Esophagus squamous epithelium (tissue), 5 donors: ENCODE measurements at places on chromosomes 12 and 14. TPM values are rescaled to one million over a fixed set of nuclear protein-coding genes. Genes with fewer than 3 reads are reported as not detected.

GRCh38 chr12:42992826-42993225 is 403.3 kb upstream of the PRICKLE1 start:
- H3K4me1 ChIP-seq: no peaks in the 10 kb centered on the region
- H3K27me3 ChIP-seq: no peaks in the 10 kb centered on the region
- no peak overlapping the region for H3K4me3 ChIP-seq
- no peaks in the 10 kb centered on the region for H3K36me3 ChIP-seq

DNA sequence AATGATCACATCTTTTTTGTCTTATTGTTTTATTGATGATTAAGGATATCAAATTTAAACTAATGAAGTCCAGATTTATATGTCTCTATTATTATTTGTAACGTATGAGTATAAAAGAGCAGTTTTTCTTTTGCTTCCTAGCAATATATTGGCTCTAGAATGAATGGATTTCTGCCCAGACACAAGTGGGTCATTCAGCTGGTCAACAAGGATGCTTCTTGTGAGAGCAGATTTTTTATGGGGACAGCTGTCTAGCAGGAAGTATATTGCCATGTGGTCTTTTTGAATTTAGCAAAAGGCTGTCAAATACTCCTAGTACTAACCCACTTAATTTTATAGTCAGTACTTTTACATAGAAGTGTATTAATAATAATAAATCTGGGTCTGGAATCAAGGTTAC is 1071.1 kb upstream of the FLRT2 start:
- no peaks in the 10 kb centered on the region for H3K4me1 ChIP-seq
- no peak for DNase-seq
- H3K27ac ChIP-seq: no peak overlapping the region
- no peaks in the 10 kb centered on the region for H3K27me3 ChIP-seq
- no peaks in the 10 kb centered on the region for H3K36me3 ChIP-seq

- H3K4me3 ChIP-seq: no peak overlapping the region
- H3K4me1 ChIP-seq: no peaks in the 10 kb centered on the region
- no peak overlapping the region for H3K27ac ChIP-seq
- H3K27me3 ChIP-seq: no peaks in the 10 kb centered on the region
- no peaks in the 10 kb centered on the region for H3K36me3 ChIP-seq
These were observed 183.4 kb upstream of the GZMB start for GRCh38 chr14:24817212-24818057.

DNA sequence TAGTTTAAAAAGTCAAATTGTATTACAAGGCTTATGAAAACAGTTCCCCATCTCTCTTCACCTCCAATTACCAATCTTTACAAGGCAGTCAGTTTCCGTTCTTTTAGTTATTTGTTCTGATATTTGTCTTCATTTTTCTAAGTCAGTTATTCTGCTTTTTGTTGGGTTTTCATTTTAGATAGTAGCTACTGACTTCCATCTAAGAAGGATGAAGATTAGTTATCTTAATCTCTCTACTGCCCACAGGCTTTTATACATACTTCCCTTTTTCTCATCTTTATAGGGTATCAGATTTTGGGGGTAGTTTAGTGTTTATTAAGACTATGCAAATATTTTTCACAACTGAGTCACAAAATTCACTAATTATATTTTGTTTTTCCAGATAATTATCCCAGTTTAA is 38.4 kb downstream of the FRS2 start:
- no peaks in the 10 kb centered on the region for H3K27me3 ChIP-seq
- no peak overlapping the region for H3K4me3 ChIP-seq
- DNase-seq: no peak
- no peak overlapping the region for H3K27ac ChIP-seq

Gene SLC6A12
- not detected for total RNA-seq
